ENCODE measurements at places on chromosomes 4 and X. TPM values are rescaled to one million over a fixed set of nuclear protein-coding genes. Genes with fewer than 3 reads are reported as not detected.

Gene HADH
- total RNA-seq, result 10.9 TPM

Gene TBC1D8B
- 0.35 TPM for total RNA-seq

DNA sequence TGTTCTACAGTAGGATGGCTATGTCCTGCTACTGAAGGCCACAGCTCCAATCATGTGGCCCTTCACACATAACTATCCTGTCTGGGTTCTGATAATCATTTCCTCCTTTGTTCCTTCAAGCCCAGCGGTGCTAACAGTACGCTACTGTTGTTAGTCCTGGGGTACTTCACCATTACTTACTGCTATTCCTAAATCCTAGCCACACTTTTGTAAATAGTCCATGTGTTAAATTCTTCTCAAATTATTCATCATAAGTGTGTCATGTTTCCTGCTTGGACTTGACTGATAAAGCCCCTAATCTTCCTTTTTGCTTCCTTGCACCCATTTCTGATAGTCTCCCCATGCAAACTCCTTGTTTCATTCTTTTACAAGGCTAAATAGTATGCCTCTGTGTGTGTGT is 332.6 kb downstream of the FGF13 start:
- DNase-seq, result no peak

GRCh38 chr4:54282837-54283236 is 53.7 kb downstream of the PDGFRA start:
- no peak for DNase-seq

DNA sequence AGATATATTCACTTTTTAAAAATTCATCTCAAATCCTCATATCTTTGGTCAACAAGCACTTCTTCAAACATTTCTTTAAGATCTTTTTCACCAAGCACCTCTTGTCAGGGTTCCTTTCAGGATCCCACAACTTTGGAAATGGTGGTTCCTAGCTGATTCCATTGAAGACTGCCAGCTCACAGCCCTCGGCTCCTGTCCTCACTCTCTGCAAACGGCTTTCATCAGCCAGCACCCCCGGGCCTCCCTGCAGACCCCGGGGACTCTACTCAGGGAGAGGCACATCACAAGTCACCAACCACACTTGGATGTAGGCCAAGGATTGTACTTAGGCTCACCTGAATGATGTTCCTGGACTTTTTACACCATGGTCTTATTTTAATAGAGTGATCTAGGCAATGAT is 20.0 kb downstream of the ZBTB33 start:
- no peak for DNase-seq

DNA sequence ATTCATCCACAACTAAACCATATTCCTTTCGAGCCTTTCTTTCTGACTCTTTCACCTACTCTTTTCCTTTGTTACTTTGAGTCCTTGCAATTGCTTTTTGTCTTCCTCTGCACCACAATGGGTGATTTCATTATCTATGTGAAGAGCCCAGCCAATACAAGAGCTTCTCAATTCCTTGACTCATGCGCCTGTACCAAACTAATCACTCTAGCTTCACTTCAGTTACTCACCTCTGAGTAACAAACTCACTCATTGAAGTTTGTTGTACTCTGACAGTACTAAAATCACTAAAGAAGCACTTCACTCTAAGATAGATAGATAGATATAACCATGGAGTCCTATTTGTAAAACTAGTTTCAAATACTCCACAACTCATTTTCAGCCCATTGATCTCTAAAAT is 191.7 kb upstream of the EPHA5 start:
- DNase-seq, result no peak
